Activated effector memory CD4-positive, alpha-beta T cell treated with Interleukin-2 at 50 U/mL for 16 hours (primary cell): ENCODE measurements at places on chromosomes 3 and 15.
A peak's percentile ranks its signal among the peaks of the same experiment; 100 is the strongest.

GRCh38 chr3:151075869-151076562 is 9.4 kb upstream of the MED12L start:
- no peak for DNase-seq

DNA sequence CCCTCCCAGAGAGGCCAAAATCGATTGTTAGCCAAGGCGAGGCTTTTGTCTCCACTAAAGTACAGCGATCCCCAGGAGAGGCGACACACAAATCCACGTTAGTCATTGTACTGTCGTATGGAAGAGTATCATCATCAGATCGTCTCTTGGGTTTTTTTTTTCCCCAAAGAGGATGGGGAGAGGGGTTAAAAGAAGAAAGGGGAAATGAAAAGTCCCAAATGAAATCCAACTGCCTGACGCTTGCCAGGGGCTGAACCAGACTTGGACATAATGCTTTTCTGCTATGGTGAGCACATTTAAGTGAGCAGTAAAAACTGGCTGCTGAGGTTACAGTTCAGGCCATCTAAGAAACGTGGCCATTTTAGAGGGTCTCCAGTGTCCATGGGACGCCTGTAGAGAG is 37.9 kb upstream of the CTSH start:
- DNase-seq: no peak

GRCh38 chr15:78921517-78921916 is 23.3 kb downstream of the CTSH start:
- no peak for DNase-seq

DNA sequence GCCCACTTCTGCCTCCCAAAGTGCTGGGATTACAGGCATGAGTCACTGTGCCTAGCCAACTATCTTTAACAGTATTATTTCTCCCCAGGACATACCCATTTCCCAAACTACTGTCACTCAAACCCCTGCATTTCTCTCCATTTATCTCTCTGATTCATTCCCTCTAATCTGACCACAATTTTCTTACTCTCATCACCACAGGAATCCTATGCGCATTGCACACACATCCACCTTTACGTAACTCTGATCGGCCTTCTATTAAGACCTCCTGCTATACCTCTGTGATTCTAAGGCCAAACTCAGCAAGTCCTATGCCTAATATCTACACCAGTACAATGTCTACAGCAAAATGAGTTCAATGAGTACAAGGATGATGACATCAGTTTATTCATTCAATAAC is 235.0 kb downstream of the ULK4 start:
- DNase-seq: no peak

DNA sequence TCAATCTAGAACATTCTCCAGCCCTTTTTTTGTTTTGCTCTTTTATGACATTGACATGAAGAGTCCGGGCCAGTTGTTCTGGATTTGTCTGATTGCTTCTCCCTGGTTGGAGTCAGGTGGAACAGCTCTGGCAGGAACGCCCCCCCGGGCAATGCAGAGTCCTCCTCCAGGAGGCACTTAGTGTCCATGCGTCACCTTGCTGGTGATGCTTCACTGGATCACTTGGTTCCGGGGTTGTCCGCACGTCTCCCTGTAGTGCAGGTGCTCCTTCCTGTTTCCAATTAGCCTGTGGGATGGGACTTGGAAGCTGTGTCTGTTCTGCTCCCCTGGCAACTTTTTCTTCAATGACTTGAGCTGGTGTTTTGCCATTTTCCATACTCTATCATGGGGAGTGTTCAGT is 9.8 kb downstream of the CSK start:
- DNase-seq: no peak

DNA sequence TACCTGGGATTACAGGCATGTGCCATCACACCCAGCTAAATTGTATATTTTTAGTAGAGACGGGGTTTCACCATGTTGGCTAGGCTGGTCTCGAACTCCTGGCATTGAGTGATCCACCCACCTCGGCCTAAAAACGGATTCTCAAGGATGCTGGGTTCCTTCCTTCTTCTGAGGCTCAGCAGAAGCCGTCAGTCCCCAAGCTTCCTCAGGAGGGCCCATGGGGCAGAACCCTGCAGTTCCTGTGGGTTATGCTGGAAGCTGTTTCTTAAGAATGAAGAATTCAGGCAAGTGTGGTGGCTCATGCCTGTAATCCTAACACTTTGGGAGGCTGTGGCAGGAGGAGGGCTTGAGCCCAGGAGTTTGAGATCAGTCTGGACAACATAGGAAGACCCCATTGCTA is 29.0 kb upstream of the ZNF710 start:
- no peak for DNase-seq

GRCh38 chr3:55297245-55297644 is 189.9 kb downstream of the WNT5A start:
- DNase-seq: no peak

DNA sequence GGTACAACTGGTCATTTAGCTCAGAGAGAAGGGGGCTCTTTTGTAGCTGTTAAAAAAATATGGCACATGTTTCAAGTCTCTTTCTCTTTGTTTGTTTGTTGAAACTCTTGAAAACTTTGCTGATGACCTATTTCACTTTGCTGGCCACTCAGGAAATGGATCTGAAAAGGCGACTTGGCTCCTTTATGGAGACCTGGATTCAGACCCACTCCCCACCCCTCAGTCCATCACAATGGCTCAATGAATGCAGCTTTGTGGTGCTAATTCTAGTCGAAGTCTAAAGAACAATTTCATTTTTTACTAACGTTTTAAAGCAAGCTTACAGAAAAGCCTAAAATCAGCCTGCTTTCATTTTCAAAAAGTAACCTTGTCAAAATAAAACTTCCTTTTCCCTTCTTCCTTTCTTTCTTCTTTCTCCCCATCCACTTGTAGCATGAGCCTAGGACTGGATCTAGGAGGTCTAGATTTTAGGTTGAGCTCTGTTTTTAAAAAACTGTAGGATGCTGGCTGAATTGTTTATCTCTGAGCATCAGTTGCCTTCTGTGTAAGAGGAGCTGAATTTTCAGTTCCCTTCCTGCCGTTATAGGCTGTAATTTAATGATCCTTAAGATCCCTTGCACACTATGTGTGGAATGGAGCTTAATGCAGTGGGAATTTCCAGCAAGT is 165.5 kb upstream of the FEZF2 start:
- no peak for DNase-seq

DNA sequence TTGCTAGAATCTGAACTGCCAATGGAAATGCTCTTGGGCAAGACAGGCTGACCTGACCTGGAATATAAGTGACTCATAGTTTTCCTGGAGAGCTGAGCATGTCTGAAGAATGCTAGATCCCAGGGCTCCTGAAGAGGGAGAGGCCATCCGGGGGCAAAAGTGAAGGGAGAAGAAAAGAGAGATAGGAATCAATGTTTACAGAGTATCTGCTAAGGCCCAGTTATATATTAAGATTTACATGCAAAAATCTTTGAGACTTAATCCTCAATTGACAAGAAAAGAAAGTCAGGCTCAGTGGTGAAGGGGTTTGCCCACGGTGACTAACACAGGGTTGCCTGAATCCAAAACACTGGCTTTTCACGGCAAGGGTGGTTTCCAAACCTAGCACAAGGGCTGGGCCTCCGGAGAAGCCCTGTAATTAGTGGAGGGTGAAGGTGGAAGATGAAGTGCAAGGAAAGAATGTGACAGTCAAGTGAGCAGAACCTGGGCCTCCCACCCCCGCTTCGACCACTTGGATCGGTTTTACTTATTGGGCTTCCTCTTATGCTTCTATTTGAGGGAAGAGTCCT is 91.7 kb upstream of the FGF12 start:
- DNase-seq: peak; percentile 4

- no peak for DNase-seq
Observed at GRCh38 chr3:134667956-134668355, 17.1 kb upstream of the KY start.

- DNase-seq: no peak
Observed at GRCh38 chr3:184663756-184664155, 48.1 kb downstream of the MAGEF1 start.

DNA sequence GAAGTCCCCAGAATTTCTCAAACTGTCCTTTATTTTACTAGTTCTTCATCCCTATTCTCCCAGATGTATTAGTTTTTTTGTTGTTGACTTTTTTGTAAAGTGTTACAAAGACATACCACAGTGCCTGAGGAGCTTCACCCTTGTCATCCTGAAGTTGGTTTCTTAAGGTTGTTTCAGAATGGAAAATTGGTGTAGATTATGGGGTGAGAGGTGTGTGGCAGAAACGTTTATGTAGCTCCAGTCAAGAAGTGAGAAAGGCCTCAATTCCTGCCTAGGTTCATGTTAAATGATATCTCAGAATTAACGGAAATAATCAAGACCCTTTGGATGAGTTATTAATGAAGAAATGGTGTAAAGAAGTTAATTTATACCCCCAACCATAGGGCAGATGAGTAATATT is 6.8 kb downstream of the EDEM1 start:
- no peak for DNase-seq

DNA sequence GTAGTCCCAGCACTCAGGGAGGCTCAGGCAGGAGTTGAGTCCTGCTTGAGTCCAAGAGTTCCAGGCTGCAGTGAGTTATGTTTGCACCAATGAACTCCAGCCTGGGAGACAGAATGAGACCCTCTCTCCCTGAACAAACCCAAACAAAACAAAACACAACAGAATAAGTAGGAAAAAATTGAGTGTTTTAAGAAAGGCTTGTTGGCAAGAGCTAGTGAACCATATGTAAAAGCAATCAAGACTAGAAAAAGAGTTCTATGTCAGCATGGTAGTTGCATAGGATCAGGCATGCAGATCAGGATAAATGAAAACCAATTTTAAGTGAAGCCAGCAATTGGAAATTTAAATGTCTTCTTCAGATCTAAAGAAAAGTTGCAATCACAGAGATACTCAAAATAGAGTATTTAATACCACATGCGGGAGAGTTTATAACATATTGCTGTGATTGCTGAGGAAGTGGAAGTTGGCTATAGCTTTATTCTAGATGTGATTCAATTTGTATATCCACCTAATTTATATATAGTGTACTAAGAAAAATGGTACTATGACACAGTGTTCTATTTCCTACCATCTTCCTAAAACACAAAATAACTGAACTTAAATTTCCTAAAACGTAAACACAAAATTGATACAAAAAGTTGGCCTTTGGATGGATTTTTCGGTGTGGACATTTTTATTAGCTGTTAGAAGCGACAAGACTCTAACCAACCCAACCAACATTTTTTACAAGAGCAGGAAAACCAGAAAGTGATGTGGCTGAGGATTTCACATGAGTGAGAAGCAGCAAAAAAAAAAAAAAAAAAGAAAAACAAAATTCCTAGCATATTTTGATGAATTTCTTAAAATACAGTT is 101.9 kb upstream of the ROBO1 start:
- DNase-seq: no peak

DNA sequence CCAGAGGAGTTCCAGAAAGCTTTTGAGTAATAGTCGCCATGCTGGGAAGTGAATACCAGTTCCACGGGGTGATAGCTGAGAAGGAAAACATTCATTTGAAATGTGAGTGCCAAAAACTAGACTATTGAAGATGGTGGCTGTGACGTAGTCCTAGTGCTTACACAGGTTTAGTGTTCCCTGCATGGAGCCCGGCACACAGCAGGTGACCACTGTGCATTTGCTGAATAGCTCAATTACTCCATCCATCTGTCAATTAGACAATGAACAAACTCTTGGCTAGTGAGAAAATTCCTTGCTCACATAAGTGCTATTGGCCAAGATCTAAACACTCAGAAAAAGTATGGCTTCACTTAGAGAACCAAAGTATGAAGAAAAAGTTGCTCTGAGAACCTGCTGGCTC is 448.1 kb upstream of the WNT5A start:
- no peak for DNase-seq

DNA sequence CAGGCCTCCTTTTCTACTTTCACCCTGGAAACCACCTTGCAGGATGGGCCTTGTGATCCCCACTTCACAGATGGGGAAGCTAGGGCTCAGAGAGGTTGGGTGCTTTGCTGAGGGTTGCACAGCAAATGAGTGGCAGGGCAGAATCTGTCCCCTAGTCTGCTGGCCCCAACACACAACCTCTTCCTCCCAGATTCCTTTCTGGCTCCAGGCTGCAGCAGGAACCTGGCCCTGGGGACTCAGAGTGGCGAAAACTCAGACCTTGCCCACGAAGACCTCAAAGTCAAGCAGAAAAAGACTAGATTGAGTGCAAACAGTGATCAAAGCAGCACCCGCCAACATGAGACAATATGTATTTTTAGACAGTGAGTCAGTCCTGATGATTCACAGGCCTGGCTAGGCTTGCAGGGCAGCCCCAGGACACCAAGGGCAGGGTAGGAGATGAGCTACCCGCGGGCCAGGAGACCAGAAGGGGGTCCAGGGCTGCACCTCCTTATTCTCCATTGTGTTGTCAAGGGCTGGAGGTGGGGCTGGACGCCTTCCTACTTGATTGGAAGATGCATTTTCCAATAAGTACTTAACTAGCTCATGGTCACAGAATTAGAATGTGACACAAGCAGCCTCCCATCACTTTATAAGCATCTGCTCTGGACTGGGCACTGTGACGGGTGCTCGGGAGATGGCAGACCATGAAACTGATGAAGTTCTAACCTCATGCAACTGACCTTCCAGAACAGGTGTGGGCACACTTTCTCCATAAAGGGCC is 23.9 kb downstream of the GOLGA6L2 start:
- no peak for DNase-seq

DNA sequence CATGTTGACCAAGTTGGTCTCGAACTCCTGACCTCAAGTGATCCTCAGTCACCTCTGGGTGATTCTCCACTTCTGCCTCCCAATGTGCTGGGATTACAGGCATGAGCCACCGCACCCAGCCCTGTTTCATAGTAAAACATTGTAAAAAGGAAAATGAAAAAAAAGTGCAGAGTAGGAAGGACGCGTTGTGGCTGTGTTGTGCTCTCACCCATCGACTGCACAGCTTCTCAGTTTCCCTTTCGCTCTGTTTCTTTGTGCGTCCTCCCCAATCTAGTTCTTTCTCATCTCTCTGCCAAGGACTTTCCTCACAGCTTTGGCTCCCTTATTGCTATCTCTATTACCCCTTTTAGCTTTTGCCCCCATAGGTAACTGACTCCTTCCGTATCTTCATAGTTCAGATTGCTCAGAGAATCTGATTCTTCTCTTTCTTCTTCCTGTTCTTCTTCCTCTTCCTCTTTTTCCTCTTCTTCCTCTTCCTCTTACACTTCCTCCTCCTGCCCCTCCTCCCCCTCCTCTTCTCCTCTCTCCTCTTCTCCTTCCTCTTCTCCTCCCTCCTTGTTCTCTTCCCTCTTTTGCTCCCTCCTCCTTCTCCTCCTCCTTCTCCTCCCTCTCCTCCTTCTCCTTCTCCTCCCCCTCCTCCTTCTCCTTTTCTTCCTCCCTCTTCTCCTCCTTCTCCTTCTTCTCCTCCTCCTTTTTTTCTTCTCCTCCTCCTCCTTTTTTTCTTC is 81.1 kb upstream of the VGLL4 start:
- DNase-seq: no peak

GRCh38 chr15:42549032-42549491 is 424 bp downstream of the HAUS2 start:
- no peak for DNase-seq

DNA sequence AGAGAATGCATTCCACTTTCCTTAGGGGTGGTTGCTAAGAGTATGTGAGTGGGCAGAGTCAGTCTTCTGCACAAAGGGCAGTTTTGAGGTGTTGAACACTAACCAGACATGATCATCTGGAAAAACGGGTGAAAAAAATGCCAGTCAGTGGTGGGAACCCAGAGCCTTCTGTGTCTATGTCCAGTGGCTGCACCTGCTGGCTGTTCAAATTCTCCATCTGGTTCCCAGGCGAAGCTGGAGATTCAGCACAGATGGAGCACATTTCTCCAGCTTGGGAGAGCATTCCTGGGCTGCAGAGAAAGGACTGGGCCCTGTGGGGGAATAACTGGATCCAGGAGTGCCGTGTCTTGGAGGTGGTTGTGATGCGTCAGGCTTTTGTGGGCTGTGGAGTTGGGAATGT is 74.1 kb downstream of the TRAK1 start:
- DNase-seq: no peak

- no peak for DNase-seq
Observed at GRCh38 chr3:88963003-88963402, 144.4 kb upstream of the EPHA3 start.

- DNase-seq: no peak
Observed at GRCh38 chr3:143081844-143082778, 37.5 kb upstream of the CHST2 start.
